Hepatocyte (in vitro differentiated cells): ENCODE measurements at places on chromosomes 2 and 18.

DNA sequence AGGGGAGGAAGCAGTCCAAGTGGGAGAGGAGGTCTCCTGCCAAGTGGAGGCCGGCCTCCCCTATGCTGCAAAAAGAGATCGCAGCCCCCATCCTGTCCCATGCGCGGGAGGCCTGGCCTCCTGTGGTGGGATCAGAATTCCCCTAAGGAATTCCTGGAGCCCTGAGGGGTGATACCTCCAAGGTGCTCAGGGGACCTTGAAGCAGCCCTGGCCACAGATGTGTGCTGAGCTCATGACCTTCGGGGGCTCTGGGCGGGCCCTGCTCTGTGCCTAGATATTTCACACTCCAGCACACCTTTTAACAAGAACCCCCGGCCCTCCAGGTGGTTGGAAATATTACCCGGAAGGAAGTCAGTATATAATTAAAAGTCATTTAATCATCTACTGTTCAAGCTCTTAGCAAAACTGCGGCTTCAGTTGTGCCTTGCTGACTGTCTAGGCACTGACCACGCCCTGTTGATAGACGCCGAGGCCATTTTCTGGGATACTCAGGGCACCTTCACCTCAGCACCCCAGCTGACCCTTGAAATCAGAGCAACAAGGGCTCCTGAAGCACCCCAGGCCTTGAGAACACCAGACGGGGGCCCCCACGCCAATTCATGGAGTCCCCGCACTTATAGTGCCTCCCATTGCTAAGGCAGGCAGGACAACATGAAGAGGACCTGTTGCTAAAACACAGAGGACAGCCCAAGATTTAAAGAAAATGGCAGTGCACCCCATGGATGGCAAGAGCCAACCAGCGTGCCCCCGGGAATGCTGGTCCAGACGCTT lies 119.1 kb downstream of the NDUFA10 start:
- no peak for DNase-seq

- DNase-seq = no peak
Observed at GRCh38 chr2:4353668-4354067, 650.3 kb downstream of the DCDC2C start.

GRCh38 chr2:78984386-78984785 lies 41.1 kb upstream of the REG3G start:
- DNase-seq = no peak

DNA sequence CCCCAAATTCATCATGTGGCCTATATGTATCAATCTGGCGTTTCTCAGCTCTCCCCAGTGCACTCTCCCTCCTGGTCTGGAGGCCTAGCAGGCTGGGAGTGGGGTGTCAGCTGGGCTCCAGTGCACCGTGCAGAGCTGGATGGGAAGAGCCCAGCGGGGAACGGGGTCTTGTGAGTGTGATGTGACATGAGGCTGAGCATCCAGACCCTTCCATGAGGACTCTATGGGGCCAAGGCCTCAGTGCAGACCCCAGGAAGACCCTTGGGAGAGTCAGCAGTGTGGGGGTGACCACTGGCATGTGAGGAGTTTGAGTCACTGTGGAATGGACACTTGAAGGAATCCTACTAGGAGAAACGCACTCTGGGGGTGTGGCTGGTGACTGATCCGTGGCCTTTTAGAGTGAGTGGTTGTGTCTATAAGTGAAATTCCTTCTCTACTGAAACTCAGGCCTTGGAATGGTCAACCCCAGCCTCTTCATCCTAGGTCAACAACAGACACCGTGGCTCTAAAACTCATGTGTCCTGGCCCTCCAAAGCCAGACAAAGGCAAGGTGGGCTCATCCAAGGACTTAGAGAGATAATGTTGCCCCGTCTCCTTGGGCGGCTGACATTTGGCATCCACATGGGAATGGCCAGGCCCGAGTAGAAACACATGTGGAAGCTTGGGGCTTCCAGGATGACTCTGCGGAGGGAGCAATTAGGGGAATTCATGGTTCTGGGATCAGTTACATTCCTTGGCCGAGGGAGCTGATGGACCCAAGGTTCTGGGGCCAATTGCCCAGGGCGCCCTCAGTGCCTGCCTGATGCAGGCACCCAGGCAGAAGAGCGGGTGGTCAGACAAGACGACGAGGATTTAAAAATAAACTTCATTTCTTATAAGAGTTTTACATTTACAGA lies 156.0 kb upstream of the TWIST2 start:
- DNase-seq = no peak

DNA sequence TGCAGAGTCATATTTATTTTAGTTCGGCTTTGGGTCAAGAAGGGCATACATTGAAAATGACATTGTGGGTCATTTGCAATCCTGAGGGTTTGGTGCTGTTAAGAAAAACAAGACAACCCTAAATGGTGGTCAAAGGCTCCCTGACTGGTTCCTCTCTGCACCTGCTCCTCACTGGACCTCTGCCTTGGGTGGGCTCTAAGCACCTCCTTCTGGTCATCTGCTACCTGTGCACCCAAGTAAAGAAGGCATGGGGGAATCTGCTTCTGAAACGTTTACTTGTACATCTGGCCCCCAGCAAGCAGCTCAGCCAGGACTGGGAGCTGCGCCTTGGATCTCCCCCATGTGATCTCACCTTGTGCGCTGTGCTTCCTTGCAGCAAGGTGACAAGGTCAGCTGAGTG lies 55.2 kb upstream of the MAL start:
- DNase-seq = no peak

- no peak for DNase-seq
Observed at GRCh38 chr18:37435996-37436395, 129.6 kb downstream of the CELF4 start.
